ENCODE measurements at places on chromosomes 6 and 20.

GRCh38 chr6:136158387-136158821 is 91.7 kb downstream of the MTFR2 start:
- no peak for DNase-seq

- no peak for DNase-seq
Observed at GRCh38 chr6:51094271-51094670, 275.6 kb downstream of the TFAP2B start.

DNA sequence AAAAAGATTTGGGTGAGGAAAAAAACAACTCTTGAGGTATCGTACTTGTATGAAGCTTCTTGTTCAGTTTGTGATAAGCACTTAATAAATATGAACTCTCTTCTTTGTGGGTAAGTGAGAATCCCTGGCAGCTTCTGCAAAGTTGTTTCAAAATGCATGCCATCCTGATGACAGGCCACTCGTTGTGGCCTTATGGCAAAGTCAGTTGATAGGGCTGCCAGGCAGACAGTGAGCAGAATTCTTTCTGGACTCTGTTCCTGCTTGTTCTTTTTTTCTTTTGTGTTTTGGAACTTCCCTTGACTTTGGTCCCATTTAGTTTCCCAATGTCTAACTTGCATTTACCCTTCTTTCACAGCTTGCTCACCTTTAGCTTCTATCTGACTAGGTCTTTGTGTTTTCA is 983.5 kb upstream of the FLRT3 start:
- no peak for DNase-seq

DNA sequence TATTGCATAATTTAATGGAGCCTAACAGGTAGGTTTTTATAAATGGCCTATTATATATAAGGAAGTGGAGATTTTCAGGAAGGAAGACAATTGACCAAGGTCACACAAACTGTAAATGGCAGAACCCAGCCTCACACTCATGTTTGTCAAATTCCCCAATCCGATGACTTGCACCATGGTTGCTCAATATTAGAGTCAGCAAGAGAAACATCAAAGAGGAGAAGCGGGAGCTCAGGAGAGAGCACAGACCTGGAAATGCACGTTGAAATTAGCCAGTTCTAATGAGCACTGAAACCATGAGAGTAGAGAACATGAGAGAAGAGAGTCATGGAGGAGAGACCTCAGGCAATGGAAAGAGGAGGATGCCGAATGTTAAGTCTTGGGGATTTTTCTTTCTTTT is 13.5 kb upstream of the MLIP start:
- no peak for DNase-seq

DNA sequence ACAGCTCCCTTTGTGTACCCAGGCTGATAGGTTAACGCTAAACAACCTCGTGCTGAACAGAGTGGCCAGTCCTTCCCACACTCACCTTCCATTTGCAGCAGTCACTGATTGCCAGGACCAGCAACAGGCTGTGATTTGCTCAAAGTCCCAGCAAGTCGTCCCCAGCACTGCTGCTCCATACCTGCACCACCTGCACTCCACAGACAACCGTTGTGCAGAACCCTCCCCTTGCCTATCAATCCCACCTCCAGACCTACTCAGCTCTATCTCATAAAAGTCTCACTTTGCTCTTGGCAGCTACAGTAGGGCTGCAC is 43.1 kb upstream of the SCML4 start:
- DNase-seq: no peak

DNA sequence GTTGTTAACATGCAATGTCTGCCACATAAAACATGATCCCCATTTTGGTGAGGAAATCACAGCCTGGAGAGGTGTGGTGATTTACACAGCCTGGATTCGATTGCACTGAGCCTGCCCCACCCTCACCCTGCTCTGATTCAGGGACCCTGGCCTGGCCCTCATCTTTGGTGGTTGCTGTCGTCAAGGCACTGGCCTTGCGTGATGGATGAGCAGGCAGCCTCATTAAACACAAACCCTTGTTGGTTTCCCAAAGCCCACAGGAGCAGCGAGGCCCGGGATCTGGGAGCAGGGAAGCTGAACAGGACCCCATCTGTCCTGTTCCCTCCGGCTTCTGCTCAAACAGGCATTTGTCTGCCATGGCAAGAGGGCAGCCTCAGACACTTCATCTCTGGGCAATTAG is 70.8 kb downstream of the CHMP4B start:
- no peak for DNase-seq

Measured in activated CD4-positive, alpha-beta T cell treated with anti-CD3 and anti-CD28 coated beads, Interleukin-2, amount 10 ng/mL, durations not matched to agents 7 days and 5 days (primary cell).